Foreskin keratinocyte (primary cell): ENCODE measurements at places on chromosomes 2 and 18.

DNA sequence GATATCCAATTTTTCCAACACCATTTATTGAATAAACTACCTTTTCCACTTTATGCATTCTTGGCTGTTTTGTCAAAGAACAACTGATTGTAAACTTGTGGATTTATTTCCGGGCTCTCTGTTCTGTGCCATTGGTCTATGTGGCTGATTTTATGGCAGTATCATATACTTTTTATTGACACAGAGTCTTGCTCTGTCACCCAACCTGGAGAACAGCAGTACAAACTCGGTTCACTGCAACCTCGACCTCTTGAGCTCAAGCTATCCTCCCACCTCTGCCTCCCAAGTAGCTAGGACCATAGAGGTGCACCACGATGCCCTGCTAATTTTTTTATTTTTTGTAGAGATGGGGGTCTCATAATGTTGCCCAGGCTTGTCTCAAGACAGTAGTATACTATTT is 6.7 kb upstream of the GALNT5 start:
- DNase-seq: no peak

GRCh38 chr2:172558372-172558771 is 2.5 kb downstream of the PDK1 start:
- no peak for DNase-seq

- DNase-seq: no peak
Observed at GRCh38 chr2:20443276-20443920, 3.5 kb upstream of the RHOB start.

DNA sequence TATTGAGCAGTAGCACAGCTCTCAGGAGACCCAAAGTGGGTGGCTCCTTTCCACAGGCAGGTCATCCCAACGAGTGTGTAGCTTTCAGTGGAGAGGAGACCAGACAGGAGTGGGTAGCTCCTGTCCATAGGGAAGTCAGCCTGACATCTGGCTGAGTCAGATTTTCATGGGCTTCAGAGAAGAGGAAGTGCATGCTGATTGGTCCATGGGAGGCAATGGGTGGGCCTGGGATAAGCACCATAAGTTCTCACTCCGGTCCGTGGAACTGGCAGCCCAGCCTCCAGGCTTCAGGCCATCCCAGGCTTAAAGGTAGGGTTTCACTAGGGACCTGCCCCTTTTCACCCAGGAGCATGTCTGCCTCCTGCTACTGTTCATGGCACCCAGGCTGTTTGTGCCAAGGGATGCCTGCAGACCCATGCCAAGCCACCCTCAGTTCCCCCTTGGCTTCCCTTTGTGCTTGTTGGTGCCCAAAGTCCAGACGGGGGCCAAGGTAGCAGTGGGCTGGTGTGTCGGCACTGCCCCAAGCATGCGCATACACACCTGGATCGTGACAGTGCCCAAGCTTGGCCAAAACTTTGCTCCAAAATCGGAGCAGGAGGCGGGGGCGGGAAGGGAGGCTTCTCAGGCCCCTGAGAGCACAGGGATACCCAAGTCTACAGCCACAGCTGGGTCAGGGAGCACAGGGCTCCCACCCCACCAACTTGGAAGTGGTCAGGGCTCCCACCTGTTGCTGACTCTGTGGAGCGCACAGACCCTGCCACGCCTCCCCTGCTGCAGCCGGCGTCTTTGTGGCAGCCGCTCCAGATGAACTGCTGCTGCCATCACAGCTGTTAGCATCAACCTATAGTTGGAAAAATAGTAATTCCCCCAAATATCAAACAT is 26.4 kb downstream of the MARCHF7 start:
- no peak for DNase-seq

DNA sequence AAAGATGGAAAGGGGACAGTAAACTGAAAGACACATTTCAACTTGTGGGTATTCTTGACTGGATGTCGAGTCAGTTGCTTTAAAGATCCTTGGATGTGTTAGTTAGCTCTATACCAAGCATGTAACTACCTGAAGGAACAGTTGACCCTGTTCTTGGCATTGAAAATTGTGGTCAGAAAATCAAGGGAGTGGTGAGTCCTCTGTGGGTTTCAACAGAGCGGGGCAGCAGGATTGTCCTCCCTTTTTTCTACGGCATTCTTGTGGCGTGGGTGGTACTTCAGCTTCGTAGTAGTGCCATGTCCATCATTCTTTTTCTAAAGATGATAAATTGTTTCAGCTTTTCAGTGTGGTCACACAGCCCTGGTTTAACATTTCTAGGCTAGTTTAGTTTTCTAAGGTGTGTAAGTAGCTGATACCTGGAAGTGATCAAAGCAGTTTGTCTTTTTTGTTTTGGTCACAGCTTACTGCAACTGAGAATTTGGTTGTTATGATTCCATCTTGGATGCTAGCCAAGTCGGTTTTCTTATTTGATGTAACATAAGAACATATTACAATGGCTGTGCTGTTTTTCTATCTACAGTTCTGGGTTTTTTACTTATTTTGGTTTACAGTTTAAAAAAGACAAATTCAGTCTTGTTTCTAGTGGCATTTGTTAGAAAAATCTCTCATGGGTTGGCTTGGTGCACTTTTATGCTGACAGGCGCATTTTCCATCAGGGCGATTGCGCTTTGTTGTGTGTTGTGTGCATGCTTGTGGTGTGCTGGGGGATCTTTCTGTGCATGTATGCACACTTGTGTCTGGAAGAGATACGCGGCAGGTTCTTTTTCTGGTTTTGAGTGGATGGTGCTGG is 84.7 kb downstream of the ZNF407 start:
- no peak for DNase-seq
